ENCODE measurements at places on chromosomes 5 and 9.

DNA sequence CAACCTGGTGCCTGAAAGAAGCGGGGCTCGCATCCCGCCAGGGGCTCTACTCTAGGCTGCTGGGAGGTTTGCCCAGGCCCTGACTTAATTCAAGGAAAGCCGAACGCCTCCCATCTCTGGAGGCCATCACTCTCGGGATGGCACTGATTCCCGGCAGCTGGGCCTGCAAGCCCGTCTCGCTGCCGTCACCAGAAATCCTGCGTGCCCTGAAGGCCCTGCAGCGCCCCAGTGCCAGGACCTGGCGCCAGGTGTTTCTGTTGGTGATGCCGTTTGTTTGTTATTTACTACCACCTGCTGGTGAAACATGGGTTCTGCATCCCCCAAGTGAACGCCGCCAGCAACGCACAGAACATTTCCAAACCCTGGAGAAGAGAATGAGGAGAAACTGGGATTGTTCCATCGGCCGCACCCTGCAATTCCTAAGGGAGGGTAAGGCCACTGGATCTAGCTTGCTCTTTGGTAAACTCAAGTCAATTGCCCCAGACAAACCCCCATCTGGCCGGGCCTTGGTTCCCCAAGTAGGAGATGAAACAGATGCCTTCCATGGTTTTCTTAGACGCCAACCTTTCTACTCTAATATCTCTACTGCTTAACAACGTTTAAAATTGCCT lies 77.9 kb downstream of the AK8 start:
- peak; percentile 70 for DNase-seq

DNA sequence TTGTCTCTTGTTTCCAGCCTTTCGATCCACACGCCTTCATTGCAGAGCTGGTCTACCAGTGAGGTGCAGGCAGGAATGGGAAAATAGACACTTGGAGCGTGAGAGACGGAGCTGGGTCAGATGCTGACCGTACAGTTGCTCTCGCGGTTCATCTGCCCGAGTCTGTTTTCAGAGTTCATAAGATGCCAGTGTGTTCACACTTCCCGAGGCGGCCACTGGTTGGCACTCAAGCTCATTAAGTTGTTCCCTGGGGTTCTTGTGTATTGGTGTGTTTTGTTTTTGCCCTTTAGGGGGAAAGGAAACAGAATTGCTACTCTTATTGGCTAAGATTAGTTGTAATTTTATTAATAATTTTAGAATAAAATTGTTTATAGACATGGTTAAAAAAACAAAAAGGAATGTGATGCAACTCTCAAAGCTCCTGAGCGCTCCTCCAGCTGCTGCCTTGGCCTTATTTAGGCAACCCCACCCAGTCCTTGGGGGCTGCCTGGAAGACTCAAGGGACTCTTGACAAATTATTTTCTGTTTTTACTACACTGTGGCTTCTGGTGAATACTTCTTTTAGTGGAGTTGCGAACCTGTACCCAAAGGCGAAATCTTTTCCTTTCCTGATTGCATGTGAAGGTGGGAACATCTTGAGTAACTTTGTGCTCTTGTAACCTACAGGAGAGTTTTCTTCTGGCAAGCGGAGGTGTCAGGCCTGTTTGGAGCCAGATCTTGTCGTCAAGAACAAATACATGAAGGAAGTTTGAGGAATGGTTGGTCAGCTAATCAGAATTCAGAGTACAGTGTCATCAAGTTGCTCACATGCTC lies 146.1 kb downstream of the MAST4 start:
- no peak for DNase-seq

DNA sequence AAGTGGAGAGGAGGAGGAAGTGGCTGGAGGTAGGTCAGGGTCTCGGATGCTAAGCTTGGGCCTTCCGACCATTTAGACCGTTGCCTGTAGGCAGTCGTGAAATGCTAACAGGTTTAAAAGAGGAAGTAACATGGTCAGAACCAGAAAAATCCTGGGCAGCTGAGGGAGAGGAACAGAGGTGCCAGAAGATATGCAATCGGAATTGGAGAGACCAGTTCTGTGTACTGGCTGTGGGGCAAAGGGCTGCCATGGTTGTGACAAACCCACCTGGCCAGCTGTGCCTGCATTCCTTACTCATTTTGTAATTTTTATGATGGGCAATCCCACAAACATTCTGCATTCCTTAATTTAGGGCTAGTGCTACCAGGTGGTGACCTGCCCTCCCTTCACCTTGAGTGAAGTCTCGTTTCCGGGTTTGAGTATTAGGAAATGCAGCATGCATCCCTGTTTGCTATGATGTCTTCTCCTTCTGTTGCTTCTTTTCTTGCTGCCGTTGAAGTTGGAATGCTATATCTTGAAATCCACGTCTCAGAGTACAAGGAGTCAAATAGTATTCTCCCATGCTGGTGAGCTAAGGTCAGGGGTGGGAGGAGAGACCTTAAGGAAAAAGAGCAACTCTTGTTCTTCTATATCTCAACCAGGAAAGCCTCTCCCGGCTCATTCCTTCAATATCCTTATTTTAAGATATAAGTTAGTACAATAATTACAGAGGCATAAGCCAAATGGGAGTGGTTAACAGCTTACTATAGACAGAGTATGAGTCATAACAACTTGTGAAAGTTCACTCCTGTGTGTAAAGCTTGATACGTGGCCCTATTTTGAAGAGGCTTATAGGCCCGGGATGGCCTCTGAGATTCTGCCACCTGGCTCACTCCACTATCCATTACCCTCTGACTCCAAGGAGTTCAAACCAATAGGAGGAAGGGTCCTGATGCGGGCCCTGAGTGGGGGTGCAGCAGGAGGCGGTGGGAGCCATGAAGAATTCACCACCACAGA lies 37.0 kb downstream of the B4GALT1 start:
- DNase-seq, result peak; percentile 57

GRCh38 chr9:130260816-130261765 lies 4.5 kb upstream of the HMCN2 start:
- peak; percentile 19 for DNase-seq

GRCh38 chr5:87900419-87900818 lies 368.2 kb downstream of the TMEM161B start:
- no peak for DNase-seq

DNA sequence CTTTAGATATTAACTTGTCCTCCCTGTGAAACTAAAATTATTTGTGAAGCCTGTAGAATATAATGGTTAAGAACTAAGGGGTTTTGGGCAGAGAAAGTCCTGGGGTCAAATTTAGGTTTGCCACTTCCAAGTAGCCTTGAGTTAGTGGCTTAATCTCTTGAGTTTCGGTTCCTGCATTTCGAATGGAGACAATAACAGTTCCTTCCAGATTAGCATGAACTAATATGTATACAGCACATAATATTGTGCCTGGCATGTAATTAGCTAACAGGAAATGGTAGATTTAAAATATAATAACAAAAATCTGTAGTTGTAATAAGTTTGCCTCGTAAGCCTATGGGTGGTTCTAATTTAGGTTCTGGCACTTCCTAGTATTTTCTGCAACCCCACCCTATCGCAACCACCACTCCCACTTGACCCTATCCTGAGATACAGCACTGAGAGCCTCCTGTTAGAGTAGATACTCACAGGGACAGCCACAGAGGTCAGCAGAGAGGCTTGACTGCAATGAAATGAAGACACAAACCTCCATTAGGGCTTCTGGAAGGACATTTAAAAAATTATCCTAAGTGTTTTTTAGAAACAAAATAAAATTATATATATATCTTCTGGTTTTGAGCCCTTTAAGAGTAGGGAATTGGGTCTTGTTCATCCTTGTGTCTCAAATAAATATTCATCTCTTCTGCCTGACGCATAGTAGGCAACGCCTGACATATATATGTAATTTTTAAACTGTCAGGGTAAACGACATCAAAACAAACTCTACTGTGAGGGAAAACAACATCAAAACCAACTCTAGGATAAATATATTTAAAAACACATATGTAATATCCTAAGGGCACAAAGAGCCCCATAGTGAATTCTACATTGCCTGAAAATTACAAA lies 8.5 kb downstream of the SPINK9 start:
- no peak for DNase-seq

- DNase-seq, result no peak
Measured at GRCh38 chr5:124743602-124744169, 2.8 kb downstream of the ZNF608 start.

- DNase-seq, result no peak
Measured at GRCh38 chr9:127886401-127886972, 9.0 kb upstream of the AK1 start.

DNA sequence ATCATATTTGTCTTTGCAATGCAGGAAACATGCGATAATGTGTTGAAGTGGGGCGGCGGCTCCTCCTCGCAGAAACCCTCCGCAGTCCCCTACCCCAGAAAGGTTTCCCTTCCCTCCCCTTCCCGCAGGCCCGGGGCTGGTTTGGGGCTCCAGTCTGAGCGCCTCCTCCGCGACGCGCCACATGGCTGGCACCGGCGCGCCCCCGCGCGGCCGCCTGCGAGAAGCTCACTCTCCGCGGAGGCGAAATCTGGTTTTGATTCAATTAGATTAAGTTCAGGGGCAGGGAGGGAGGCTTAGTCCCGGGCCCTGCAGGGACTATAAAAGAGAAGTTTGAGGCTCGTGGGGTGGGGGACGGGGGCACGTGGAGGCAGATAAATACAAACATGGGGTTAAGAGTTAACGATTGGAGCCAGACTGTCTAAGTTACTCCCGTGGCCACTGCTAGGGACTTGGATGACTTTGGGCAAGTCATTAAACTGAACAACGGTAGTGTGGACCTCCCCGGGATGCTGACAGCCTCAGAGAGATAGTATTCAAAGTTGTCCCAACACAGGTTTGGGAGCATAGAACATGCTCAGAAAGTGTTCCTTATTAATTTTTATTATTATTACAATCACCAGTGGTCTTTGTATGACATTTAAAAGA lies 69.4 kb downstream of the MSX2 start:
- DNase-seq, result peak; percentile 48

GRCh38 chr5:124889486-124889825 lies 143.0 kb upstream of the ZNF608 start:
- DNase-seq, result peak; percentile 53

- DNase-seq, result peak; percentile 85
Measured at GRCh38 chr5:147507480-147508126, 2.3 kb downstream of the DPYSL3 start.

DNA sequence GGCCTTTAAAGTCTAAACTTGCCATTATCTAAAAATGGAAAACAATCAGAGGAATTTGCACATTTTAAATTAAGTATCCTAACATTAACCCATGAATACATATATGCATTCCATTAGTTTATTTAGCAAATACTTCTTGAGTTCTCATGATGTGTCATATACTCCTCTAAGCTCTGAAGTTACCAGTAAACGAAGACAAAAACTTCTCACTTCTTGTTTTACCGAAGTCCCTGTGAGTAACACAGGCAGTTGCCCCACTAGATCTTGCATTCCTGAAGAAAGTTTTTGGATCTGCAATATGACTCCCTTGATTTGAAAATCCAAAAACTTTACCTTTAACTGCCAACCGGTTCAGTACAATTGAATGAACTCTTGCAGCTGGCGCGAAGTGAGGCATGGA lies 439.0 kb upstream of the MPDZ start:
- DNase-seq, result peak; percentile 25

- DNase-seq, result no peak
Measured at GRCh38 chr9:21974722-21975409, 19.3 kb downstream of the CDKN2A start.

DNA sequence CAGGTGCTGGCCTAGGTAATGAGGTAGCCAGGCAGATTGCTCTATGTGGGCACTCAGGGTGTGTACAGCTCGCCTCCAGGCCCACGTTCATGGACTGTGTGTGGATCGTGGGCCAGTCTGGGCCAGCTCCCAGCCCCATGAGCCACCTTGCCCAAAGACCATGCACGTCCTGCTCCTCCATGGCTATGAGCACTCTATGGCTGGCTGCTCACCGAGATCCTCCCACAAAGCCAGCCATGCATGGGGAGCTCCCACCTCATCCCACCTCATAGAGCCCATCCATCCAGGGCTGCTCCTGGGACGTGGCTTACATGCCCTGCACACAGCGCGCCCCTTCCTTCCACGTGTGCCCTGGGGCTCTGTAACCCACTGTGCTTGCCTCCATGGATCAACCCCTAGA lies 262.5 kb upstream of the IRX1 start:
- no peak for DNase-seq

GRCh38 chr5:79261897-79262296 lies 26.0 kb downstream of the JMY start:
- no peak for DNase-seq

DNA sequence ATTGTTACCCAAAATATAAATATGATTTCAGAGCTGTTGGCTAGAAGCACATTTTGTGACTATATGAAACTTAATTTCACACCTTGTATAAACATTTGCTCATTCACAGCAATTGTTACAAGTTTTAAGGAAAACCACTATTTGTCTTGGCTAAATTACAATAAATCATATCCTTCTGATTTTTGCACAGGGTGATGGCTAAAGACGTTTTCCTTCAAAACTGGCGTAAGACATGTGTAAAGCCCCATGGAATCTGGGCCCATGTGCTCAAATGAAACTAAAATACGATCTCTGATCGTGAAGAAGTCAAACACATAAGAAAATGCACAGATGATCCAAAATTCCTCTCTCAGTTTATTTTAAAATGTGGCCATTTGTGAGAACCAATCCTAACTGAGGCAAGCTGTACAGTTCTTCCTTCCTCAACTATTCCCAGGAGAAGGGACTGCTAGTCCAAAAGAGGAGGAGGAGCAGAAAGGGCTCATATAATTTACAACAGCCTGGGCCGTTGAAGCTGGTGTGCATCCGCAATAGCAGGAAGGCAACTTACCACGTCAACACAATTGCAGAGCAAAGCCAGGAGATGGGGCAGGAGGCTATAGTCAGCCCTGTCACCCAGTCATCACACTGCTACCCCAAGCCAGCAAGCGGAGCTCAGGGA lies 98.4 kb downstream of the MED27 start:
- DNase-seq, result peak; percentile 19

GRCh38 chr5:14048434-14048833 lies 94.7 kb upstream of the TRIO start:
- no peak for DNase-seq

All from fibroblast of the aortic adventitia (primary cell).